CD4-positive, alpha-beta T cell (primary cell): ENCODE measurements at places on chromosomes 4 and X. TPM values are rescaled to one million over a fixed set of nuclear protein-coding genes. Genes with fewer than 3 reads are reported as not detected.

- H3K27ac ChIP-seq = no peak overlapping the region
- H3K27me3 ChIP-seq = no peaks in the 10 kb centered on the region
- H3K4me1 ChIP-seq = peaks cover 3% of the 10 kb centered on the region
- no peaks in the 10 kb centered on the region for H3K36me3 ChIP-seq
Measured at GRCh38 chrX:57918750-57919436, 8.6 kb upstream of the ZXDA start.

DNA sequence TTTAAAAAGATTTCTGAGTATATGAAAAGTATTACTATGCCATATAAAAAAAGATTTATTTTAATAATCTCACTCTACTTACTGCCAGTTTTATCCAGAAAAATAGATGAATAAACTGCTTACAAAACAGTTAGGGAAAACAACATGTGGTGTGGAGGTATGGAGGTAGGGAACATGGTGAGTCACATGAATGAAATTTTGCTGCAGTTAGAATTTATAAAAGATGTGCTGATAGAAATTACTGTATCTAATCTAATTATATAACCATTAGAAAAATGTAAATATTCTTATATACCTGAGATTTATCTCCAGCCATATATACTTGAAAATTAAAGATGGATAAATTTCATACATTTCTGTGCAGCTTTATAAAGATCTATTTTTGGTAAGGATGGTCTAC is 184.0 kb upstream of the ANK2 start:
- H3K36me3 ChIP-seq = no peaks in the 10 kb centered on the region
- H3K4me1 ChIP-seq = no peaks in the 10 kb centered on the region
- H3K27ac ChIP-seq = no peak overlapping the region
- H3K27me3 ChIP-seq = no peaks in the 10 kb centered on the region
- no peak overlapping the region for H3K4me3 ChIP-seq
- no peak for DNase-seq

DNA sequence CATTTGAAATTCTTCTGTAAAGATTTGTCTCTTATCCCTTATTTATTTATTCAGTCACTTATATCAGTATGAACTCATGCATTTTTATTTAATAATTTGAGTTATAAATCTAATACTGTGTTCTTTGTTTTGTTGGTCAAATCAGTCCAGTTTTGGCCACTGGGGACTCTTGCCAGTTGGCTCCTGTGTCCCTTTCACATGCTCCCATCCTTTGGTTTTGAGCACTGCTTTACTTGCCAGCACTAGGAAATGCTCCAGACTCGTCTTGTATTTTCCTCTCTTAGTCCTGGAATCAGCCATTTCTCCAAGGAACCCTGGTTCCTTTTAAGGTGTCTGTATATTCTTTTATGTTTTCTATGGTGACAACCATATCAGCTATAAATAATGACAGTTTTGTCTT is 28.1 kb downstream of the KANTR start:
- H3K4me3 ChIP-seq = no peak overlapping the region
- H3K36me3 ChIP-seq = no peaks in the 10 kb centered on the region
- H3K27ac ChIP-seq = no peak overlapping the region

GRCh38 chrX:44873415-44874276 is 658 bp downstream of the KDM6A start:
- DNase-seq = peak; percentile 61
- peak overlapping the region; percentile 82 for H3K4me3 ChIP-seq
- peaks cover 7% of the 10 kb centered on the region for H3K4me1 ChIP-seq
- H3K27ac ChIP-seq = peak overlapping the region; percentile 99
- H3K27me3 ChIP-seq = no peaks in the 10 kb centered on the region
- H3K36me3 ChIP-seq = peaks cover 2% of the 10 kb centered on the region

- no peak overlapping the region for H3K4me3 ChIP-seq
- H3K27me3 ChIP-seq = no peaks in the 10 kb centered on the region
- no peaks in the 10 kb centered on the region for H3K36me3 ChIP-seq
- no peak for DNase-seq
- no peaks in the 10 kb centered on the region for H3K4me1 ChIP-seq
Measured at GRCh38 chr4:151219091-151219490, 57.9 kb upstream of the PRSS48 start.

The DCAF4L1 gene
- 0.19 TPM for total RNA-seq
